ENCODE measurements at places on chromosomes 16 and 17.
A peak's percentile ranks its signal among the peaks of the same experiment; 100 is the strongest.

DNA sequence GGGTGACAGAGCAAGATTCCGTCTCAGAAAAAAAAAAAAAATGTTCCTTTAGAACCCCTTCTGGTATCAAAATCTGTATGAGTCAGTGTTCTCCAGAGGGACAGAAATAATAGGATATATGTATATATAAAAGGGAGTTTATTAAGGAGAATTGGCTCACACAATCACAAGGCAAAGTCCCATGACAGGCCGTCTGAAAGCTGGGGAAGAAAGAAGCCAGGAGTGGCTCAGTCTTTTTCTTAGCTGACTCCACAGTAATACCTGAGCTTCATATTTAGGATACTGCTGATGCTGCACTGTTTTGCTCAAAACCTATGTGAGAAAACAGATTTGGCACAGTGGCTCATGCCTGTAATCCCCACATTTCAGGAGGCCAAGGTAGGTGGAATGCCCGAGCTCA lies 22.5 kb downstream of the ZZEF1 start:
- DNase-seq: no peak

DNA sequence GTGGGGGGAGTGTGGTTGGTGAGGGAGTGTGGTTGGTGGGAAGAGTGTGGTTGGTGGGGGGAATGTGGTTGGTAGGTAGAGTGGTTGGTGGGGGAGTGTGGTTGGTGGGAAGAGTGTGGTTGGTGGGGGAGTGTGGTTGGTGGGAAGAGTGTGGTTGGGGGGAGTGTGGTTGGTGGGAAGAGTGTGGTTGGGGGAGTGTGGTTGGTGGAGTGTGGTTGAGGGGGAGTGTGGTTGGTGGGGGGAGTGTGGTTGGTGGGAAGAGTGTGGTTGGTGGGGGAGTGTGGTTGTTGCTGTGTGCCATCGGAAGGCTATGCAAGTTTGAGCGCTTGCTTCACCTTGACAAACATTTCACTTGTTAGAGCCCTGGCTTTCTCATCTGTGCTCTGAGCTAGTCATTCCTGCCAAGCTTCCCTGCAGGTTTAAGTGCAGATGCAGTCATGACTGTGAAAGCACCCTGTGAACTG lies 20.1 kb downstream of the MINK1 start:
- no peak for DNase-seq

- no peak for DNase-seq
Observed at GRCh38 chr17:66437476-66438026, 135.1 kb downstream of the PRKCA start.

DNA sequence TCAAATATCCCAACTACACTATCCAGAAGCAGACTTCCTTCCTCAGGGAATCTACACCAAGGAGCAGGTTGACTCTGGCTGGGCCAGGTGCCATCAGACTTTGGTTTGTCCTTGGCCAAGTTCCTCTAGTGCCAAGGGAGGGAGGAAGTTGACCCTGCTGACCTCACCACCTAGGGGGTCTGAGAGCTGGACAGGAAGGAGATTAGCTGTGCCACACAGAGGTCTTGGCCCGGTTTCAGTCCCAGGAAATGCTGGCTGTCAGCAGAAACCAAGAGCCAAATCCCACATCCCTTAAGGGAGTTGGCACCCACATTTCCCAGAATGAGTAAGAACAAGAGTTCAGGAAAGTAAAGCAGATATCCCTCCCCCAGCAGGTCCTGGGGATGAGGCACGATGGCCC lies 178.2 kb downstream of the SALL1 start:
- DNase-seq: no peak

GRCh38 chr17:8442310-8442709 lies 6.6 kb downstream of the NDEL1 start:
- DNase-seq: no peak

GRCh38 chr17:73271072-73271471 lies 9.4 kb upstream of the CPSF4L start:
- DNase-seq: no peak

- no peak for DNase-seq
Observed at GRCh38 chr17:69062860-69063581, 2.3 kb upstream of the ABCA9 start.

DNA sequence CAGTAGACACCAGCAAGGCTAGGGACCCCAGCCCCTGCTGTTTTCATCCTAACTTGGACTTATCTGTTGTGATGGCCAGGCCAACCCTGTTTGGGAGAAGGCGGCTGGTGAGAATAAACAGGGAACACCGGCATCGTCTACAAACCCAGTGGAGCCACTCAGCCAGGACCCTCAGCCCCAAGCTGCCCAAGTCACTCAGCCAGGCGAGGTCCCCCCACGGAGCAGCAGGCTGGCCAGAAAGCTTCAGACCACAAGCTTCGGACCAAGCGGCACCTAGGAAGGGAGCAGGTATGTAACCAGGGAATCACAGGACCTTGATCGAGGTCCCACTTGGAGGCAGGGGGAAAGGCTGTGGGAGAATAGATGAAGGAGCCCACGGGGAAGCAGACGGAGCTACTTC lies 23.4 kb downstream of the RBFOX3 start:
- no peak for DNase-seq

DNA sequence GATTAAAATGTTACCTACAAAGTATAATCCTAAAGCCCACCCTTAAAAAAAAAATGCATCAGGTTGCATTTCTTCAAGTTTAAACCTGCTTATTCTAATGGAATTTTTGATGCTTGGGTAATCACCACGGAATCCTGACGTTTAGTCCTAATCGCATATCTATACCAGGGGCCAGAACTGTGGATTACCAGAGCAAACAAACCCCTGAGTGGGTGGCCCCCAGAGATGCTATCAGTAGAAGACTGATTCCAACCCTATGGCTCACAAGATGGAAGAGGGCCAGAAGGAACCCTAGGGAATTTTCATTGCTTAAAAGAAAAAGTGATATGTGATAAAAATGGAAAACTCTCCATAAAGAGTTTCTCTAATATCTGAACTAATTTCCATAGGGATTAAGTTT lies 152.2 kb upstream of the NOG start:
- DNase-seq: peak; percentile 80

GRCh38 chr16:82062645-82063058 lies 27.6 kb downstream of the HSD17B2 start:
- peak; percentile 56 for DNase-seq

DNA sequence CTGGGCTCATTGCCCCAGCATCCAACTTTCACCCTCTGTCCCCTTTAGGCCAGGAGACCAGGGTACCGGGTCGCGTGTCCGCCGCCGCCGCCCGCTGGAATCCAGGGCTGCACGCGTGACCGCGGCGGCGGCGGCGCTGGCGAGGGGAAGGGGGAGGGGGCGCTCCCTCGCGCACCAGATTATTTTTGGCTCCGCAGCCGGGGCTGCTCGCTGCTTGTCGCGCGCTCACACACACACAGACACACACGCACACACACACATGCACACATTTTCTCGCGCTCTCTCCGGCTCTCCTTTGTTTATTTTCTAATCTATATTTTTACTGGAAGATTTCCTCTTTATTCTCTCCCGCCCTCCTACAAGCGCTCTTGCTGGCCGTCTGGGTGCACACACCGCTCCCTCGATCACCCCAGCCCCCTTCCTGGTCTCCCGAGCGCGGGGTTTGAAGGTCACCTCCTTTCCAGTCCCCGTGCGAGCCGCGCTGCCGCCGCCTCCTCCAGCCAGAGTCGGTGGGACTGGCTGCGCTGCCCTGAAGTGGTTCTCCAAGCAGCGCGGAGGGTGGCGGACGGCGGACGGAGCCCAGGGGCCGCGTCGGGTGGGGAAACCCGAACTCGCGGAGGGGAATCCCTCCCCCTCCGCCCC lies 921.4 kb upstream of the EEF2KMT start:
- no peak for DNase-seq

DNA sequence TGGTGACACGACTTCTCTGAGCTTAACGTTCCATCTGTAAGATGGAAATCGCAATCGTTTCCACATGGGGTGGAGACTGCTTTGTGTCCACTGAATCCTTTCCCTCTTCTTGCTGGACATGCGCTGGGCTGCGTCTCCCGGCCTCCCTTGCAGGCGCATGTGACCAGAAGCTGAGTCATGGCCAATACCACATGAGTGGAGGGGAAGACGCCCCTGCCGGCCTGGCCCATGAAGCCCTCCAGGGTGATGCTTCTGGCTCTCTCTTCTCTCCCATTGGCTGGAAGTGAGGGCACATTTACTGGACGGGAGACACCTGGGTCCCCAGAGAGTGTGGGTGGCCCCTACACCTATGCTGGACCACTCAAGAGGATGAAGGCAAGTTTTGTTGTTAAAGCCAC lies 71.1 kb downstream of the DYNLRB2 start:
- no peak for DNase-seq

GRCh38 chr17:27442702-27443101 lies 13.5 kb upstream of the KSR1 start:
- DNase-seq: no peak

GRCh38 chr17:42155614-42156045 lies 841 bp upstream of the RAB5C start:
- DNase-seq: no peak
